ENCODE measurements at places on chromosomes 7 and 10.

DNA sequence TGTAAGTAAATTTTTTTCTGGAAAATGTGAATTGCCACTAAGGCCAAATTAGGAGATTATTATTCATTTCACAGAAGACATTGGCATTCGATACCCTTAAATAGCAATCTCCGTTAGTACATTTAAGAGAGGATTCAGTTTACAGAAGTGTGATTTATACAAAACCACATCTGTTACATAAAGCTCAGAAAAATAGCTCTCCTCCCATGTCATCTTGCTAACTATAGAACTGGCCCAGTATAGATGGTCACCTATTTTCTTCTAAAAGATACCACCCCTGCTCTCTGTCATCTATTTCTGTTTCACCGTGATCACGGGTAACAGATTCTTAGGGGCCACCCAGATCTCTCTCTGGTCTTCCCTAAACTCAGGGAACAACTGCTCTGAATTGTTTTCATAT, 119.1 kb downstream of the HIP1 start:
- DNase-seq: no peak

GRCh38 chr10:100909501-100910263, 3.1 kb upstream of the SLF2 start:
- no peak for DNase-seq

DNA sequence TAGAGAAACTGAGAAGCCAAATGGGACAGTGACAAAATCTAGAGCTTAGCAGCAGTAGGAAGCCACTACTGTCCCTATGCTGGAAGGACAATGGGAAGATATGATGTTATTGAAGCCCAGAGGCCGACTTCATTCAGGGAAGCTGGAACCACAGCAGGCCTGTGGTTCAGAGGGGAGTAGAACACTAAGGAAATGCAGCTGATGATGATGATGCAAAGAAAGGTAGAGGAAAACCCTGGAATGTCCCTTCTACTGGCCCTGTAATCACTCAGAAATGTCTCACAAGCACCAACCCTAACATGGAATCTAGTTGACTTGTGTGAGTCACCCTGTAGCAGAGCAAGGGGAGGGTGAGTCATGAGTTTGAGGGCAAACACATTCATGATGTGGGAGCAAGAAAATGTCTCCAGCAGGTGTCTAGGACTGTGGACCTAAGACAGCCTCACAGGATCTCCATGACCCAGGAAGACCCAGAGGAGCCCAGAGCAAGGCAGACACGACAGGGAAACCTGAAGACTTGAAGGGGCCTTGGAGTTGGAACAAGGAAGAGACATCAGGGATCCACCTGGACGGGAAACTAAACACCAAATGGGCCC, 37.0 kb upstream of the LRRC17 start:
- DNase-seq: no peak

DNA sequence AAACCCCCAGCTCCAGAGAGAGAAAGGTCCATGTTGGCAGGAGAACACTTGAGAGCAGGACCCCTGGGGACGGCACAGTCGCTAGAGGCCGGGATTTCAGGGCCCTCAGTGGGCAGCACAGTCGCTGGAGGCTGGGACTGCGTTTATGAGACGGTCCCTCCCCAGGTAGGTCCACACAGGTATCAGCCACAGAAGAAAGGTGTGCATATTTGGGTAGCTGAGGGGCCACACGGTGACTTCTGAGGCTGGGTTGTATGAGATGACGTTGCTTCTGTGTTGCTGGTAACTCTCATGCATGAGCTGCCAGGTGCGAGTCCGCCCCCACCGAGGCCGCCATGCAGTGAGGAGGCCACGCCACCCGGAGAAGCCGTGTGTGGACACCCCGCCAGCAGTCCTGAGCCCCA, 56.9 kb upstream of the PPP2R2D start:
- DNase-seq: no peak

- DNase-seq: no peak
Observed at GRCh38 chr7:105822806-105823205, 53.6 kb downstream of the ATXN7L1 start.
